ENCODE measurements at places on chromosomes 2 and 18.

- no peak for DNase-seq
Observed at GRCh38 chr2:96345438-96345837, 9.9 kb downstream of the NCAPH start.

GRCh38 chr2:46377101-46377581 lies 79.9 kb downstream of the EPAS1 start:
- DNase-seq: no peak

DNA sequence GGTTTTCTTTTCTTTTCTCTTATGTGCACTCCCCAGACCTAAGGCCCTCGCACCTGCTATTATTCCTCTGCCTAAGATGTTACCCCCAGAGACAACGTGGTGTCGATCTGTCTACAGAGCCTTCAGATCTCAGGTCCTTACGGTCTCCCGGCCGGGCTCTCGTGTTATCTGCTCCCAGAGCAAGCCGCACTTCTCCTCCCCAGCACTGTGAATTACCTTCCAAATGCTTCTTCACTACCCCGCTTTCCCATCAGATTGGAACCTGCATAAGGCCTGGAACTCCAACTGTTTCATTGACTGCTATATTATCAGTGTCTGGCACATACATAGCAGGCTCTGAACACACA lies 71.2 kb upstream of the ODC1 start:
- no peak for DNase-seq

GRCh38 chr2:121398853-121399252 lies 113.9 kb upstream of the TFCP2L1 start:
- DNase-seq: no peak

Data from GM12878 (cell line).